T-helper 17 cell (primary cell): ENCODE measurements at places on chromosomes 6 and 20.

DNA sequence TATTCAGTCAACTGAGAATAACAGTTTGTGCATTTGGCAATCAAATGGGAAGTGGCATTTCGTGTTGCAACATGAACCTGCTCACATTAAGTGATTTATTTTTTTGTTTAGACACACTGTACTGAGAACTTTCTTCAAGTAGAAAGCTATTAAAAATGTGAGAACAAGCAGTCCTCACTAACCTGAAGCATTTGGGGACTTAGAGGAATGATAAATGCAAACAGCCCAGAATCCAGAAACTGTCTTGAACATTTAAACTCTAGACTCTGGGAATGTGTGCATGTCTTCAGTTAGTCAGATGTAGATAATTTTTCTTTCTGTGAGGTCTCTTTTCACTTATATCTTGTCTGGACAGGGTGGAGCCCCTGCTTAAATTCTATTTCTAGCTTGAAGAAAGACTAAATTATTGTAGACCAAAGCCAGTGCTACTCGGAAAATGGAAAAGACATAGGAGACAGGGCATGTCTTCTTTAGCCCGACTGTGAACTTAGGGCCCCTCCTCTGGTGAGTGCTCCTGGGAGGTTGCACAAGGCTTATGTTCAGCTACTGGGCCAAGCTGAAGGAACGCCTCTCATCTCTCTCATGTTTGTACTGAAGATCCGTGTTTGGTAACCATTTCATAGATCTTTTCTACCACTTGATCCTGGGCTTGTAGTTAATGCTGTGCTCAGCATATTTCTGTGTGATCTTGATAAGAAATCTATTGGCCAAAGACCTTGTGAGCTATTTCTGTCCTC, 70.1 kb downstream of the SLX4IP start:
- no peak for DNase-seq

DNA sequence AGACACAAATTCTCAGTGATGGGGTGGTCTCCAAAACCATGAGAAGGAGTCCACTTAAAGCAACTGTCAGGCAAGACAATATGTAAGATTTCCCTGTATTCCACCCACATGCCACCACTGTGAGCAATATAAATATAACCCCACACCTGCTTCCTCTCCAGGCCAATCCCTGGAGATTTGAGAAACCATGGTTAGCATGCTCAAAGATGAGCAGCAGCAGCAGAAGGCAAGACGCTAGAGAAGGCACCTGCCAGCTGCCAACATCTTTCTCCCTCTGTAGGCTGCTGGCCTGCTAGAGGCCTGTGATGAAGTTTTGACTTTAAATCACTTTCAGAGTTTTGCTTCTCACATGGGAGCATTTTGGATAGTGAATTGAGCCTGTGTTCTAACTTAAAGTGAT, 7.9 kb upstream of the SOD2 start:
- no peak for DNase-seq

DNA sequence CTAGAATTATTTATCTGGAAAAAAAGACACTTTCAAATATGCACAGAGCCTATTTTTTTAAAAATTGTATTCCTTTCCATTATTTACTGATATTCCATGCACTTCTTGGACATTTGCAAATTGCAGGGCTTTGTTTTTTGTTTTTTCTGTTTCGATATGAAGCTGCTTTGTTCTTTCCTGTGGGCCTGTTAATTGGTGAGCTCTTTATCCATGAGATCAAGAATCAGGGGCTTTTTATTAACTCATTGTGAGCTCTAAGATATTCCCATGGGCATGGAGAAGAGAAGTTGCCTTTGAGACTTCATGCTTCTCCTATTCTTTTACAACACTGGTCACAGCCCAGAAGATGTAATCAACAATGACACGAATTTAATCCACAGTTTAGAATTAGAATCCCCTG, 145.1 kb downstream of the SAMD5 start:
- no peak for DNase-seq

DNA sequence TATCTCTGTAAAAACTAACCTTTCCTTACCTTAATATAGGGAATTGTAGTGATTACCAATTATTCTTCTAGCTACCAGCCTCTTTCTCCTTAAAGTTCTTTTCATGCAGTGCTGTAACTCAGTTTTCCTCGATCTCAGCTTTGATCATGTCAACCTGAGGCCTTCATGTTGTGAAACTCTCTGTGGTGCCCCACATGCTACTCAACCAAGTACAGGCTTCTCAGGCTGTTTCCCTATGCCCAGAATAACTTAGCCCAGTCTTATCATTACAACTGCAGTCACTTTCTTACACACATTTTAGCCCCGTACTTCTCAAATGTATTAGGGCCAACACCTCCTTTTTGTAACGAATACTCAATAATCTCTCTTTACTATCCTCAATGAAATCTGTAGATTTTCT, 90.1 kb upstream of the SUPT3H start:
- no peak for DNase-seq

DNA sequence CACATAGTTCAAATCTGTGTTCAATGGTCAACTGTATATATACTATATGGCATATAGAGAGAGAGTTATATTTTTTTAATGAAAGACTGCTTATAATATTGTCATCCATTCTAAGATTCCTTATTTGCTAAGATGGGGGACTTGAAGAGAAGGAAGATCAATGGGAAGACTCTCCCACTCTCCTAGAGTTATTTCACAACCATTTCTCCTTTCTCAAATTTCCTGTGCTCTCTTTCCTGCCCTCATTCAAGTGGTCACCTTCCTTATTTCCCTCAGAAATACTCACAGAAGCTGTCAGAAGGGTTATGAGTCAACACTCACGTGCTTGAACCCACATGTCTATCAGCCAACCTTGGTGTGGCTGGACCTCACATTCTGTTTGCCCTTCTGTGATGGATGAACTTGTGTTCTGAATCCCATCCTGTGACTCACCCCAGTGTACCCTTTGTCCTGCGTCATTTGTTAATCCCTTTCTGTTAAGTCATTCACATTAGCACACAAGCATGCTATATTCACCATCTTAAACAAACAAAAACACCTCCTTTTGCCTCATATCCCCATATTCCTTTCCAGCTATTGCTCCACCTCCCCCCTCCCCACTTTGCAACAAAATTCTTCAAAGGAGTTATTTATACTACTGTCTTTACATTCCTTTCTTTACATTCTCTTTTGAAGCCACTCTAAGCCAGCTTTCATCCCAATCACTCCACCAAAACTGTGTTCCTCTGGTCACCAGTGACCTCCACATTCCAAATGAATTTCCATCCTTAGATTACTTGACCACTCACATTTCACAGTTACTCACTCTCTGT, 279.3 kb upstream of the TCF21 start:
- DNase-seq, result no peak
